ENCODE measurements at places on chromosomes 6 and 20.

- H3K36me3 ChIP-seq: no peaks in the 10 kb centered on the region
- H3K27ac ChIP-seq: no peak overlapping the region
- DNase-seq: no peak
- H3K4me3 ChIP-seq: no peak overlapping the region
- H3K27me3 ChIP-seq: no peaks in the 10 kb centered on the region
- H3K4me1 ChIP-seq: no peaks in the 10 kb centered on the region
Observed at GRCh38 chr6:145086197-145086596, 649.1 kb downstream of the EPM2A start.

DNA sequence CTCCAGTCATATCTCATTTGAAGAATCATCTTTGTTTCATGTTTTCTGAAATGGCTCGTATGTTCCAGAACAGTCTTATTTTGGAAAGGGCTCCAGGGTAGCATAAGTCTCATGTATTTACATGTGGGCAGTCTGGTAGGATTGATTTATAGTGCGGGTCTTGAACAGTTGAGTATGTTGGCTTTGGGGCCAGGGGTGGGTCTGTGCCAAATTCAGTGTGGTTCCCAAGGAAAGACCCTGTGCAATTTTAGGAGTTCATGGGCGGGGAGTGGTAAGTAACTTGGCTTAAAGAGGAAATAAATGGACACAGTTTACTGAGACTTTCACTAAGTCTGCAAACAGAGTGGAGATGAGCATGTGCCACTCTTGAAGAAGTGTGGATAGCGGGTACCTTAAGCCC is 7.7 kb downstream of the FNDC1 start:
- no peak for DNase-seq
- H3K27me3 ChIP-seq: peaks cover 19% of the 10 kb centered on the region
- H3K36me3 ChIP-seq: no peaks in the 10 kb centered on the region
- H3K4me3 ChIP-seq: no peak overlapping the region
- H3K27ac ChIP-seq: no peak overlapping the region

- no peak overlapping the region for H3K4me3 ChIP-seq
- H3K36me3 ChIP-seq: no peaks in the 10 kb centered on the region
- peak overlapping the region; percentile 95 for H3K27ac ChIP-seq
- H3K4me1 ChIP-seq: peaks cover 51% of the 10 kb centered on the region
- DNase-seq: no peak
Observed at GRCh38 chr6:166223079-166223478, 55.4 kb upstream of the TBXT start.

DNA sequence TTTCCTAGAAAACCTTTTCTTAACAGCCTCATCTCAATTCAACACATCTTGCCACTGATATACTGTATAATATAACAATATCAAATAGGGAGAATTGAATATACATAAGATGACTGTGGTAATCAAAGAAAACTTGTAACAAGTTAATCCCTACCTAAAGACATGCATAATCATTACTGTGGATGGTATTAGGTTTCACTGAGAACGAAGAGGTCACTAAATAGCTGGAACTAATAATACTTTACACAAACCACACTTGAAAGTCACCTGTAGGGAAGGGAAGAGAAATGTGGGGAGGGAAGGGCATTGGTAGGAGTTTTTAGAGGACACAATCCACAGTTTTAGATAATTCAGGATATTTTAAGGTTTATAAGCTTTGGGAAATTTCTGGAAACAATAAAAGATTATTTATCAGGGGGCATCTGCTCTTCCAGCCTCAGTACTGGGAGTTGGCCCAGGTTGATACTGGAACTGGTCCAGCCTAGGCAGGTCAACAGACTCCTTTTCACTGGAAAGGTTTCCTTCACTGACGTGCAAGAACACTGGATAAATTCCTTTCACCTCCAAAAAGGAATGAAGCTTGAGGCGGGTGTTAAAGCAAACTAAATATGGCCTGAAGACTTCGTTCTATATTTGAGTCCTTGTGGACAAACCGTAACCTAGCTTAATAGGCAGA is 44.0 kb downstream of the MAP7 start:
- H3K4me1 ChIP-seq: no peaks in the 10 kb centered on the region
- DNase-seq: no peak
- no peaks in the 10 kb centered on the region for H3K36me3 ChIP-seq
- no peak overlapping the region for H3K4me3 ChIP-seq
- no peak overlapping the region for H3K27ac ChIP-seq

DNA sequence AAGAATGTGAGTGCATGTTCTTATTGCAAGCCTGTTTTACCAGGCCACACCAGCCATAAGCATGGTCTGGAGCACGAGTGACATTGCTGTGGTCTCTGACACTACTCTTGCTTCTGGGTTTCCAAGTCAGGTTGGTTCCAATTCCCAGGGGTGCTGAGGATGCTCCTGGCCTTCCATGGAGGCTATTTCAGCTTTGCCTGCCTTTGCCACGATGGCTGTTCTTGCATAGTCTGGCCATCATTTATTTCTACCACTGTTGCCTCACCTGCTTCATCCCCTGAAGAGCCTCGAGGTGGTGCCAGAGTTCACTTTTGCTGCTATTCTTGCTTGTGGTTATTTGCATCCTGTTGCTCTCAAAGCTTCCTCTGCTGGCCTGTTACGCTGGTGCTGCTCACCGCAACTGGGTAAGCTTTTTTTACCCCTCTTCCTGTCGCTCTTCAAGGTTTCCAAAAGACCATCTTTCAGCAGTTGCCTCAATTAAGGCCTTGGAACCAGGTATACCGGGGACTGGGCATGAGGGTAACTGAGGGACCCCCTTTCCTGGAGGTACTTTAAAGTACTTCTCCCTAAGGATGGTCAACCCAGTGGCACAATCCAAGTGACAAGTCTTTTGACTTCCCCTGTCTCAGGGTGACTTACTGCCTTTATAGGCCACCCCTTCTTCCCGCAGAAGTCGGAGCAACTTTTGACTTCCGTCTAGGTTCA is 64.5 kb downstream of the AKAP7 start:
- peaks cover 69% of the 10 kb centered on the region for H3K4me1 ChIP-seq
- H3K4me3 ChIP-seq: no peak overlapping the region
- H3K36me3 ChIP-seq: no peaks in the 10 kb centered on the region
- H3K27ac ChIP-seq: peak overlapping the region; percentile 95

DNA sequence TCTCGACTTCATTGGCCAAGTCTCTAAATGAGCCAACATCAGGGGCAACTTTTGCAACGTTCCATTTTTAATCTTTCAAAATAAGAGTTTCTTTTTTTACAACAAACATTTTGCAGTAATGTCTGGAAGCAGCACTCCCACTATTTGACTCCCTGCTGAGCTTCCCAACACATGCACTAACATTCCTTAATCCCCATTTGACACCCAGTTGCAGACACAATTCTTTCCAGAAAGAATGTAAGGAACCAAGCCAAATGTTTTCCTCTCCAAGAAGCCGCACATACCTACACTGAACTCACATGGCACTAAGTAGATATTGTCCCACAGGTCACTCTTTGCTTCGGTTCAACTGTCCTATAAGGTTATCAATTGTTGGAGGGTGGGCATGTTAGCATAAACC is 165.6 kb downstream of the GRM1 start:
- no peaks in the 10 kb centered on the region for H3K36me3 ChIP-seq
- no peaks in the 10 kb centered on the region for H3K27me3 ChIP-seq
- no peak overlapping the region for H3K4me3 ChIP-seq
- H3K27ac ChIP-seq: no peak overlapping the region
- no peak for DNase-seq

GRCh38 chr6:160128879-160129516 is 7.4 kb downstream of the SLC22A1 start:
- no peak overlapping the region for H3K4me3 ChIP-seq
- no peak for DNase-seq
- H3K36me3 ChIP-seq: no peaks in the 10 kb centered on the region
- no peaks in the 10 kb centered on the region for H3K27me3 ChIP-seq
- no peaks in the 10 kb centered on the region for H3K4me1 ChIP-seq
- H3K27ac ChIP-seq: no peak overlapping the region

GRCh38 chr20:23565503-23566045 is 2.7 kb downstream of the CST9L start:
- peaks cover 12% of the 10 kb centered on the region for H3K27me3 ChIP-seq
- no peaks in the 10 kb centered on the region for H3K4me1 ChIP-seq
- DNase-seq: no peak
- H3K4me3 ChIP-seq: no peak overlapping the region
- no peak overlapping the region for H3K27ac ChIP-seq
- H3K36me3 ChIP-seq: no peaks in the 10 kb centered on the region

DNA sequence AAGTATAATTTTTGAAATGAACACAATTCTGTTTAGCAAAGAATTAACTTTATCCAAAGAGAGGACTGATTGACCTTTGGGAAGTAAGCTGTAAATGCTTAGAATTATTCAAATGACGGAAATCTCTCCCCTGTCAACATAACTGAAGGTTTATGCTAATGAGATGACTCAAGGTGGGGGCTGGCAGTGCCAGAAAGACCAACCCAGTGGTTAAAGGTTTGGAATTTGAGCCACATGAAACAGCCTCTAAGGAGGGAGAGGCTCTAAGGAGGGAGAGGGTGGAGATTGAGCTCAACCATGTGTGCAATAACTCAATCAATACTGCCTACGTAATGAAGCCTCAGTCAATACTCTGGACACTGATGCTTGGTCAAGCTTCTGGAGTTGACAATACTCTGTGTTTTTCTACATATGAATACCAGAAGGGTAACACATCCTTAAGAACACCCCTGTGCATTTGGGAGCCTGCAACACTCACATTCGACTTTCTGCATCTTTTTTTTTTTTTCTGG is 123.4 kb upstream of the TENT5A start:
- H3K4me1 ChIP-seq: no peaks in the 10 kb centered on the region
- H3K27ac ChIP-seq: no peak overlapping the region
- H3K36me3 ChIP-seq: no peaks in the 10 kb centered on the region
- no peaks in the 10 kb centered on the region for H3K27me3 ChIP-seq
- no peak overlapping the region for H3K4me3 ChIP-seq

DNA sequence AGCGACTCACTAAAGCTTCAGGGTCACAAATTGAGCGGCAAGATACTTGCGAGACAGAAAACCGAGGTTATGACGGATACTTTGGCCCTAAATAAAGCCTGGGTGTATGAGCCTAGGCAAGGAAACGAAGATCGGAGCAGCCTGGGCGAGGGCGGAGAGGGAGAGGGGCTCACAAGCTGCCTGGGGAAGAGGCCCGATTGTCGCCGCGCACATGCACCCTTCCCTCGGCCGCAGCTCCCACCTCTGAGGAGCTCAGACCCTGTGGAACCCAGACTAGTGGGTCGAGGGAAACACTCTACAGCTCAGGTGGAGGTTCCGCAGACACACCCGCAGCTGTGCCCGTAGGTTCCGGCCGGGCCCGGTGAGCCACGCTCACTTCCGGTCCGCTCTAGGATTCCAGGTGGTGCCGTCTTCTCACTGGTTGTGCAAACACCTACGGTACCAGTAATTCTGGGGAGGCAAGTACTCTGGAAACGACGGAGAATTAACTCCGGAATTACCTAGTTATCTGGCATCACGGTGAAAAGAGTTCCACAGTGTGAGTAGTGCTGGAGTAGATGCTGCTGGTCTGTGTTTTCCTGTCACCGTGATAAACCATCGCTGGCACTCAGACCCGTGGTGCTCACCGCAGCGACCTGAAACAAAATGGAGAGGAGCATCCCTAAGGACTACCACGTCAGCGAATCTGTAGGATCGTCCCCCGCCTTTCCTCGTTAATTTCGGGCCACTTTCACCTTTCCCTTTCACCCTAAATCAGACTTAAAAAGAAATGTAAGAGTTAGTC is 61.5 kb downstream of the GPX5 start:
- H3K4me1 ChIP-seq: no peaks in the 10 kb centered on the region
- H3K27me3 ChIP-seq: peaks cover 54% of the 10 kb centered on the region
- DNase-seq: no peak
- H3K4me3 ChIP-seq: no peak overlapping the region

DNA sequence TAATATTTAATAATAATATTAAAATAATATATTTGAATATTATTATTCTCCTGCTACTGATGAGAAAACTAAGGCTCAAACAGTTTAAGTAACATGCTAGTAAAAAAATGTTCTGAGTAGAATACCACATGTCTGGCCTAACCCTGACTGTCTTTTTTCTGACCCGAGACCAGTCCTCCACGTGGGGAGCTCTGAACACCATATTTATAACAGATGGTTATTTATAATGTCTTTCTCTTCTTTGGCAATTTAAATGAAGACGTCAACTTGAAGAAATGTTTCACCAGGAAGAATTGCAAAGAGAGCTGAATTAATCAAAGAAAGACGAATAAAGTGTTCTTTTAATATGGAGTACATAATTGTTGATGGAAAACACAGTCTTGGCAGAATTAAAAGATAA is 82.0 kb downstream of the SLC22A3 start:
- no peaks in the 10 kb centered on the region for H3K4me1 ChIP-seq
- no peaks in the 10 kb centered on the region for H3K36me3 ChIP-seq
- no peak overlapping the region for H3K4me3 ChIP-seq
- no peak for DNase-seq
- no peak overlapping the region for H3K27ac ChIP-seq

DNA sequence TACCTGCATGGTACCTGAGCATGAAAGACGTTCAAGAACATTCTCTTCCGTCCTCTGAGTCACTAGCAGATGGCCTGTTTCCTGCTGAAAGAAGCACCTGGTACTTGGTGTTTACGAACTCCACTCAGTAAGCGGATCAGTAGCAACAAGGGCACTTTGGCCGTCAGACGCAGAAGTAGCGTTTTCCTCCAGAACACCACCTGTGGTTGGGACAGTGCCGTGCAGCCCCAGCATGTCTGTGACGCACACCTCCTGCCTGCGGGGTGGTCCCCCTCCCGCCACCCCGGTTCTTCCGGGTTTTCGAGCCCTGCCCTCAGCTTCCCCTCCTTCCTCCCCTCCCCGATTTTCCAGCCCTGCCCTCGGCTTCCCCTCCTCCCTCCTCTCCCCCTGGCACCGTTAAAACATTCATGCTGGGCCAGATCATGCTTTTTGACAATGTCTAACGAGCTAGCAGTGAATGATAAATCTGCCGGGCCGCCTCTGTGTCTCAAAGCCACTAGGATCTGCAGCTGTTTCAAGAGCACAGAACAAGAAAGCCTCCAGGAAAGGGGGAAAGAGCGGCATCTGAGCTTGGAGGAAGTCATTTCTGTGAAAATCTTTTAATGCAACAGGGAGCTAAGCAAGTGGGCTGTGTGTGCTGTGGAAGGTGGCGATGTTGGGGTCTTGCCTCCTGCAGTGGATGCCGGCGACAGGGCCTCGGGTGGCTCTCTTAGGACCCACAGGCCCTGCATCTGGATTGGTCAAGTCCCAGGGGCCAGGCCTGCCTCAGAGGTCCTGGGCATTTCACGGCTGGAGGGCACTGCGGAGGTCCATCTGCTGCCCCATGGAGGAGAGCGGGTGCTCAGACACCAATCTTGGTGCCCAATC is 207.9 kb downstream of the ERMARD start:
- no peak for DNase-seq
- no peaks in the 10 kb centered on the region for H3K36me3 ChIP-seq
- no peaks in the 10 kb centered on the region for H3K27me3 ChIP-seq
- H3K27ac ChIP-seq: no peak overlapping the region

All from DND-41 (cell line).